ENCODE measurements at places on chromosomes 7 and 10.

- DNase-seq, result no peak
Measured at GRCh38 chr7:45157286-45157652, 322 bp upstream of the RAMP3 start.

DNA sequence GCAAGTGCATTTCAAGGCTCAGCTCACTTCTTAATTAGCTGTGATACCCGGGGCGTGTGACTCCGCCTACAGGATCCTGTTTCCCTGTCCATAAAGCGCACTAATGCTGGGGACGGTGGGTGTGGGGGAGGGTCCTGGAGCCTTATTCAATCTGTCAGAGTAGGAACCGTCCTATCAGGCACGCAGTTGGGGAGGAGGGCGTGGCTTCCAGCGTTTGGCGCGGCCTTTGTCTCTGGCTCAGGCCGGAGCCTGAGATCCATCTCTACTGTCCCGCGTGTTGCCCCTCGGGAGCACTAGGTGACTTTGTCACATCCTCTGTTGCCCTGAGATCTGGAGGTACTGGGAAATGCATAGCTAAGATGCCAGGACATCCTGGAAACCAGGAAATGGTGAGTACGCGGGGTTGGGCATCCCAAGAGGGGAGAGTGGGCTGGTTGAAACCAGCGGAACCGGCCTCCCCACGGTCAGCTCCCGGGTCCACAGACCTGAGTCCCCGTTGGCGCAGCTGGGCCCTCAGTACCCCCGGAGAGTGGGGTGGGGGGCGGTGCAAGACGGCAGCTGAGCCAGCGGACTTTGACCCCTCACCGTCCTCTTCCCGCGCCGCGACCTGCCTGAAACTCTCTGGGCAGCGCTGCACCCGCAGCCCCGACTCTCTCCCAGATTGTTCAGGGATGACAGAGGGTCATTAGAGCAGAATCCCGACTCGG lies 104.4 kb upstream of the ZNF92 start:
- DNase-seq, result no peak

- DNase-seq, result no peak
Measured at GRCh38 chr7:95421000-95421846, 13.6 kb downstream of the PON2 start.

- DNase-seq, result no peak
Measured at GRCh38 chr10:78438907-78439809, 405.5 kb downstream of the RPS24 start.

DNA sequence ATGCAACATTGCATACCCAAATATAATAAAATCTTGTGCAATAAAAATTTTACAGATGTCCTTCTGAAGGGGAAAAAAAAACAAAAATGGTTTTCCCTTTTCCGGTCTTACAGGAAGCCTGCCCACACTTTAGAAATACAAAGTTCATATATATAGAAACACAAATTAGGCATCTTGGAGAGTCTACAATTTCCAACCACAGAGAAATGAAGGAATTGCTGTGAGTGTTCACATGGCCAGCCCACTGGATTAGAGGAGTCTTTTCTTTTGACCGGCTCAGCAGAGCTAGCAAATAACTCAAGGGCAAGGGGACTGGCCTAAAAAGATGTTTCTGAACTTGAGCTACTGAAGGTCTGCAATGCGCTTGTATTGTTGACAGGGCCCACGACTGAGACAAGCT lies 92.4 kb downstream of the GLI3 start:
- no peak for DNase-seq

- DNase-seq, result no peak
Measured at GRCh38 chr7:156988343-156989185, 21.9 kb downstream of the MNX1 start.

DNA sequence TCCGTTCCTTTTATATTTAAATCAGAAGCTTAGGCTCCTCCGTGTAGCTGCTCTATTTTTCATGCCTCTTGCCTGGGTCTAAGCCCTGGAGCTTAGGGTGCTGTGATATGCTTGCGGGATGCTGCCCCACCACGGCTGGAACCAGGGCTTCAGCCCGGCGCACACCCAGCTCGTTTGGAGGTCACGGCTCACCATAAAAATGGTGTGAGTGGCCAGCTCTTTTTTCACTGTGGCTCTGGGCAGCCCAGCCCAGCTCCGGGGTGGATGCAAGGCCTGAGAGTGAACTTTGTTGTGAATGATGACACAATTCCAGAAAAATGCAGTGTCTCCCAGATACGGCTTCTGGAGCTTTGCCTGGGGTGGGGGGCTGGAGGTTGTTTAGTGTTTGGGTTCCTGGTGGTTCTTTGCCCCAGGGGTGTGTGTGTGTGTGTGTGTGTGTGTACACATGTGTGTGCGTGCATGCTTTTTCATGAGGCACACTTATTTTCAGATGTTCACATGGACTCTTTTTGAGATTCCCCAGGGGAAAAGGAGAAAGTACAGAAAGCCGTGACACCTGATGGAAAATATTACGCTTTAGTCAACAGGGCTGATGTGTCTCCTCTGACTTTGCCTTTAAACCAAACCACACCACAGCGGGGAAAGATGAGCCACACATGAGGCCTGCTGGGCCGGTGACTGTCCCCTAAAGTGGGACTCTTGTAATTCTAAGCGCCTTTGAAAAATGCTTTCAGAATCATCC lies 46.2 kb downstream of the GRK5 start:
- DNase-seq, result no peak

DNA sequence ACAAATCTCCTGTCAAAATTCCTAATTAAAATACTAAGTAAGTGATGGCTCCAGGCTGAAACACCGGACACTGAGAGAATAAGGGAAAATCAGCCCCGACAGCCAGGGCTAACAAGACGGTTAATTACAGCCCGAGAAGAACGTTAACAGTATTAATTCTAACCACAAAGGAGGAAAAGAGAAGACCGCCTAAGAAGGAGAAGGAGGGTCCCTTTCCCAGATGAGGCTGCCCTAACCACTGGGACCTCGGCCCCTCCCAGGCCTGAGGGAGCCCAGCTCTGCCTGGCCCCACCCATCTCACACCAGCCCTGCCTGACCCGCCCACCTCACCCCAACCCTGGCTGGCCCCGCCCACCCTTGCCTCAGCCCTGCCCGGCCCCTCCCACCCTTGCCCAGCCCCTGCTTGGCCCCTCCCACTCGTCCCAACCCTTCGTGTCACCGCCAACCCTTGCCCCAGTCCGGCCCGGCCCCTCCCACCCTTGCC lies 51.3 kb downstream of the PWWP2B start:
- no peak for DNase-seq

DNA sequence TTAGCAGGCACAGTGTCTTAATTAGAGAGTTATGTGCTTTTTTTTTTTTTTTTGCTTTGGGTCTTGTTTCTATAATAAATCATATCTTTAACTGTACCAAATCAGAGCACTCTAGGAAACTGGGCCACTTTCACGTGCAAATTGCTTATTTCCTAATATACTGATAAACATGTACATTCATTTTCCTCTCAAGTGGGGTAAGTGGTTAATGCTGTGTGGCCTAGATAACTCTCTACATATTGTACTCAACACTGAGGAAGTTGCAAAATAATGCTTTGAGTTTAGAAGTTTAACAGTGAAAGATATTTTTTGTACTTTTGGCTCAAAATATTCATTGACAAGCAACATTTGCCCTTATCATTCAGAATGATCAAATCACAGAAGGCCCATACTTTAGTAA lies 115.9 kb upstream of the IFRD1 start:
- DNase-seq, result no peak

DNA sequence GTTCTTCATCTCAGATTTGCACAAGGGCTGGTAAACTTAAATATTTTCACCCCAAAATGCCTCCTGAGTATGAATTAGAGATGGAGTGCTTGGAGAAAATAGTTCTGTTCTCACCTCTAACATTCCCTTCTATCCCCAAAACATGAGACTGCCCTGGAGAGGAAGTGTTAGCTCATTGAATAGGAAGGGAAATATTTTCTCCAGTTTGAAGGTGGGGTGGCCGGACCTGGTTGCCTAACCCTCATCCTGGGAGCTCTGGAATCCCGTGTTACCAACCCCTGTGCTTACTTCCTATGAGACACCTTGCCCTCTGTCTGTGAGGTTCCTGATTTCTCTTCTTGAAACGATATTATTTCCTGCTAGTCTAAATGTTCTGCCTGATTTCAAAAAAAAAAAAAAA lies 779 bp downstream of the IFIT2 start:
- DNase-seq, result no peak

DNA sequence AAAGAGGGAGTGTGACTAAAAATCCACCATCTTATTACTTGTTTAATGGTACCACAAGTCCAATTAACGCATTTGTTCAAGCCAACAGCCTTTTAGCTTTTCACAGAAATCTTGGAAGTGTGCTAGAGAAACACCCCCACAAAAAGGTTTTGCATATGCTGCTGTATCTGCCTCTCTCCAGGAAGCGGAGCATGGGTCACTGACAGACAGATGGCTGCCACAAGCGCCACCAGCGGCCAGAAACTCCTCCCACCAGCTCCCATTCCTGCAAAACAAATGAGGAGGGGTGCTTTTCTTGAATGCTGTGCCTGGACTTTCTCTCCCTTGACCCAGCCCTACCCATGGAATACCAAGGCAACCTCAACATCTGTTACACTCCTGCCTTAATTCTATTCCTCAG lies 176.3 kb upstream of the LRGUK start:
- no peak for DNase-seq

DNA sequence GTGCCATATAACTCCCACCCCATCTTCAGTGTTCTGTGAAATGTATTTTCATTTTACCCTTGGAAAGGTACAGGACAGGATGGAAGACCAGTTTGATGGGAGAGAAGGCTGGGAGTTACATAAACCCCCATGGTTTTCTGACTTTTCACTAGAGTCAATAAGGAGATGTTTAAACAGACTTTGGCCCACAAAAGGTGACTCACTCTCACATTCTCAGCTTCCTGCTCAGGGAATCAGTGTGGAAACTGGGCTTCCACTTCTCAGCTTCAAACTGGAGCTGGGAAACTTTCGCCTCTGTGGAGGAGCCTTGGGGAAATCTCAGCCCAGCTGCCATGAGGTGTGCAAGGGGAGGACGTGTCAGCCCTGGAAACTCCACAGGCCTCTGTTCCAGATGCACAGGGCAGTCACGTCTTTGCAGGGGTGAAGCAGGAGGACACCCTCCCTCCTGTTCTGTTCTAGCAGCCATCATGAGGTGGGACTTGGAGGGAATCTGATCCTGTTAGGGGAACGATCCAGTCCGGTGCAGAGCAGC lies 560.5 kb upstream of the GALNT17 start:
- DNase-seq, result no peak

All from stimulated activated CD4-positive, alpha-beta T cell treated with anti-CD3 and anti-CD28 coated beads, Interleukin-1b, Interleukin-23, amount 100 ng/mL, for 1 hour (primary cell).